ENCODE measurements at places on chromosomes 3 and 15.

DNA sequence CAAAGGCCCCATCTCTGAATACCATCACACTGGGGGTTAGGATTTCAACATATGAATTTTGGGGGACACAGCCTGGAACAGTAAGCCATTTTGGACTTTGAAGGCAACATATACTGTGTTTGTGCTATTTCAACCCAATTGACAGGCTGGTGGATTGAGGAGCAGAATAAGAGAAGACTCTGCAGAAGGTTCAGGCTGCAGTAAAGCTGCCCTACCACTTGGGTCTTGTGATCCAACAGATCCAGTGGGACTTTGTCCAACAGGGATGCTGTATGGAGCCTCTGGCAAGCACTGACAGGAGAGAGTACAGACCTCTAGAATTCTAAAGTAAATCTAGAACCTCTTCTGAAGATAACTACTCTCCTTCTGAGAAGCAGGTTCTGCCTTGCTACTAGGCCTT, 1.1 kb upstream of the BCL2L10 start:
- DNase-seq = no peak

- no peak for DNase-seq
Measured at GRCh38 chr3:55286693-55287092, 200.4 kb downstream of the WNT5A start.

DNA sequence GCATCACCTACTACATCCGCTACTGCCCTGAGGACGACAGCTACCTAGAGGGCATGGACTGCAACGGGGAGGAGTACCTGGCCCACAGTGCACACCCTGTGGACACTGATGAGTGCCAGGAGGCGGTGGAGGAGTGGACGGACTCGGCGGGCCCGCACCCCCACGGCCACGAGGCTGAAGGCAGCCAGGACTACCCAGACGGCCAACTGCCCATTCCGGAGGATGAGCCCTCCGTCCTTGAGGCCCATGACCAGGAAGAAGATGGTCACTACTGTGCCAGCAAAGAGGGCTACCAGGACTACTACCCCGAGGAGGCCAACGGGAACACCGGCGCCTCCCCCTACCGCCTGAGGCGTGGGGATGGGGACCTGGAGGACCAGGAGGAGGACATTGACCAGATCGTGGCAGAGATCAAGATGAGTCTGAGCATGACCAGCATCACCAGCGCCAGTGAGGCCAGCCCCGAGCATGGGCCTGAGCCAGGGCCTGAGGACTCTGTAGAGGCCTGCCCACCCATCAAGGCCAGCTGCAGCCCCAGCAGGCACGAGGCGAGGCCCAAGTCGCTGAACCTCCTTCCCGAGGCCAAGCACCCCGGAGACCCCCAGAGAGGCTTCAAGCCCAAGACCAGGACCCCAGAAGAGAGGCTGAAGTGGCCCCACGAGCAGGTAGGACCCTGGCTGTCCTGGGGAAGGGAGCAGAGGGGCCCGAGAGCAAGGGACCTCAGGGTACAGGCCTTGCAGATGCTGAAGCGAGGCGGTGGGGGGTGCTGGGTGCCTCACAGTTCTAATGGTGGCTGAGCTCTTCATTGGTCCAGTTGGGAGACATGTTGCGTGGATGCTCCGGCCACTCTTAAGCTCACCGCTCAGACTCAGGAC, 168.6 kb downstream of the APBA2 start:
- no peak for DNase-seq

DNA sequence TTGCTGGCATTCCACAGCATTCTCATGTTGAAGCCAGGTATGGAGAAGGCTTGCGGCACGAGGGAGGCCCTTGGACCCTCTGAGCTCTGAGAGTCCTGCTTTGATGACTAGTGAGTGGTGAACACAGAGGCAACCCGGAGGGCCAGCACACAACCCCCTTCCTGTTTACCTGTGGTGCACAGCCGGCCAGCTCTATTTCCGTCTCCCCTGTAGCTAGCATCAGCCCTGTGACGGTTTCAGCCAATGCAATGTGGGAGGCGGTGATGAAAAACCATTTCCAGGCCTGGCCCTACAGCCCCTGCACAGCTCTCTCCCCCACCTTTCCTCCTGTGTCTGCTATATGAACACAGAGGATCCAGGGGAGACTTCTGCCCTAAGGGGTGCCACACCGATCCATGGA, 76.8 kb upstream of the KLHL25 start:
- no peak for DNase-seq

DNA sequence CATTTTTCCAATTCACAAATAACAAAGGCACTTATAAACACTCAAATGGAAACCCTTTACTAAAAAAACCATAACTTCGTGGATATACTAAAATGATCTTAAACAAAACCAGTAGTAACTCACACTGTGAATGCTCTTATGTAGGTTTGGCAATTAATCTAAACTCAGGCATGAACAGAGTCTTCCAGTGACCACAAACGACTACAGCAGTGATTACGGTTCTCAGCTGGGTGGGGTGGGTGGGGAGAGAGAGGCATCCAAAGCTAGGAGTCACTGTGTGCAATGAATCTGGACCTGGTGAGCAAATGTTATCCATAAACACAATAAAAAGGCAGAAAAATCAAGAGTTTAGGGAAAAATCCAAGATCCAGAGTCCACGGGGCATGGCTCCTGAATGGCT, 21.3 kb downstream of the SLC12A8 start:
- no peak for DNase-seq

DNA sequence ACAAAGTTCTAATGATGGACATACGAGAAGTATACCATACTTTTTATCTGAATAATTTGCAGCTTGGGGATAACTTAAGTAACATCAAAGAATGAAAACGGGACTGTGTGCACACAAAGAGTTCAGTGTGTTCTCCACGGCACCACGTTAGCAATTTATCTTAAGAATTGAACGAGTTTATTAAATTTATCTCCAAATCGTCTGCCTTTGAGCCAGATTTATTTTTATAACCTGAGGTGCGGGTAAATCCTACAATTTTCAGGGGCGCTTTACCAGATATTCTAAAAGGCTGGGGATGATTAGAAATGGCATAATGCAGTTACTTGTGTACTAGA, 3.5 kb downstream of the CHD2 start:
- no peak for DNase-seq

GRCh38 chr3:143720381-143720780, 127.9 kb downstream of the SLC9A9 start:
- DNase-seq = no peak

DNA sequence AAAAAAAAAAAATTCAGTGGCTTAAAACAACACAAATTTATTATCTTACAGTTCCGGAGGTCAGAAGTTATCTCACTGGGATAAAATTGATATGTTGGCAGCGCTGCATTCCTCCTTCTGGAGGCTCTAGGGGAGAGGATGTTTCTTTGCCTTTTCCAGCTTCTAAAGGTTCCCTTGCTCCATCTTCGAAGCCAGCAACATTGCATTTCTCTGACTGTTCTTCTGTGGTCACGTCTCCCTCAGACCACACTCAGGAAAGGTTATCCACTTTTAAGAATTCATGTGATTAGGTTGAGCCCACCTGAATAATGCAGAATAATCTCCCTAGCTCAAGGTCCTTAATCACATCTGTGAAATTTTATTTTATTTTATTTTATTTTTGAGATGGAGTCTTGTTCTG, 23.4 kb upstream of the ACAP2 start:
- DNase-seq = no peak
